ENCODE measurements at places on chromosomes 7 and 10.

DNA sequence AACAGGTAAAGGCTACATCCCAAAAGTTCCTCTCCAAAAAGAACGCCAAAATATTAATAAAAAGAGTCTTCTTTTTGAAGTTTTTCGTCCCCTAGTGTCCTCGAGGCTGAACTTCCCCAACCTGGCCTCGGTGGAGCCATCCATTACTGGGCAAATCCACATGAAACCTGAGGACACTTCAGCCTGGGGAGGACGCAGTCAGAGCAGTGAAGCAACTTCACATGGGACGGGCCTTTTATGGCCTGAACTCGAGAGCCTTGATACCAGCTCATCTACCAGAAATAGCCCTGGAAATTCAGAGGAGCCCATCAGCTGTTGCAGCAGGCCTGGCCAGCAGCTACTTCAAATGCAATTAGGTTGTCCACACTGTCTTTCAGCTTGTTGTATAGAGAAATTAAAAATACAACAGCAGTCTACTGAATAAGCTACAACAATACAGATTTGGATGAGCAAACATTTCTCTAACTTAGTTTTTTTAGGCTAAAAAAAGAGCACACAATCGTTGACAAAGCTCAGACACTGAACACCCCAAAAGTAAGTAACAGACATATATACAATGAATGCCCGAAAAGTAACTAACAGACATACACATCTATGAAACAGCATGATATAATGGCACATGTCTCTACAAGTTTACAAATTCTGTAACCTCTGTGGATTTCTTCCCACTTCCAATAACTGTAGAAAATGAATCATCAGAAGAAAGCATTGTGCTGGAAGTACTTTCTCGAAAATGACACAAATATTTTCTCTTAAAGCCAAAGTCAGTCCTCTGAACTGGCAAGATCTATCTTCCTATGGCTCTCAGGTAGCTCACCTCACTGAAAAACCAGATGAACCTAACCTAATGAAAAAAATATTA, at the start of gene SVIL:
SVIL (minus strand) TSS at position 208 of the 862 bp plus-strand sequence. CDS start 79,913 bp downstream, outside the sequence.
- no peak for DNase-seq

GRCh38 chr7:96120445-96121225, 201.3 kb downstream of the SLC25A13 start:
- no peak for DNase-seq

GRCh38 chr7:32244806-32245345, 174.7 kb upstream of the PDE1C start:
- no peak for DNase-seq

- no peak for DNase-seq
These were observed 18.4 kb downstream of the NOLC1 start for GRCh38 chr10:102170602-102171001.

DNA sequence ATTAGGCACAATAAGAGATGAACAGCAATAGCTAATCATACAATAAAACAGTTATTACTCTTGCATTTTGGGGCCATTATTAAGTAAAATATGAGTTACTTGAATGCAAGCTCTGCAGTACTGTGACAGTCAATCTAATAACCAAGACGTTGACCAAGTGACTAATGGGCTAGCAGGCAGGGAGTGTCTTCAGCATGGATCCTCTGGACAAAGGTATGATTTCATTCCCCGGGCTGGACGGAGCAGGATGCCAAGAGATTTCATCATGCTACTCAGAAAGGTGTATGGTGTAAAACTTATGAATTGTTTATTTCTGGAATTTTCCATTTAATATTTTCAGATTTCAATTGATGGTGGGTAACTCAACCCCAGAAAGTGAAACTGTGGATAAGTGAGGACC, 80.9 kb downstream of the SHH start:
- DNase-seq: no peak

- no peak for DNase-seq
These were observed 20.1 kb downstream of the CCSER2 start for GRCh38 chr10:84348447-84348846.

DNA sequence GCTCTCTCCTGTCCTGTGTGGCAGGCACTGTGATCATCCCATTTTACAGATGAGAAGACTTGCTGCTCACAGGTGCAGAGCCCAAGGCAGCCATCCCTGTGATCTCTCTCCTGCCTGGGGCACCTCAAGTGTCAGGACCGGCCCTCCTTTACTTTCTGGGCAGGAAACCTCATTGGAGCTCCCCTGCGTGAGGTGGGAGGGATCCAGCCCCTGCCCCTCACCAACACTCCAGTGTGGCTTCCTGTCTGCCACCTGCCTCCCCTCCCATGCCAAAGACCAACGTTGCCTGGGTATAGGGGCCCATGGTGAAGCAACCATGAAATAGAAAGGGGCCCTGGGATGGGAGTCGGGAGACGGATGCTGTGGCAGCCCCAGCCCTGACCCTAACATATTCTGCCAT, 91.2 kb upstream of the MYL10 start:
- no peak for DNase-seq

GRCh38 chr10:87508837-87509236, 4.1 kb downstream of the MINPP1 start:
- no peak for DNase-seq

- DNase-seq: no peak
These were observed 95.7 kb upstream of the PALS2 start for GRCh38 chr7:24477398-24478136.

GRCh38 chr10:84348860-84349259, 20.5 kb downstream of the CCSER2 start:
- DNase-seq: no peak

GRCh38 chr10:6586501-6586900, 6.4 kb upstream of the PRKCQ start:
- no peak for DNase-seq

- no peak for DNase-seq
These were observed 17.2 kb upstream of the GATA3 start for GRCh38 chr10:8037199-8037801.

- no peak for DNase-seq
These were observed 201.4 kb downstream of the PTEN start for GRCh38 chr10:88064608-88065382.

- DNase-seq: no peak
These were observed 32.9 kb upstream of the SDK1 start for GRCh38 chr7:3267966-3268690.

- DNase-seq: no peak
These were observed 663.2 kb upstream of the ANKRD30A start for GRCh38 chr10:36462194-36462593.

- peak; percentile 60 for DNase-seq
These were observed 880 bp upstream of the ELN start for GRCh38 chr7:74026903-74027682.

- DNase-seq: no peak
These were observed 247.0 kb upstream of the HABP2 start for GRCh38 chr10:113305871-113306270.

DNA sequence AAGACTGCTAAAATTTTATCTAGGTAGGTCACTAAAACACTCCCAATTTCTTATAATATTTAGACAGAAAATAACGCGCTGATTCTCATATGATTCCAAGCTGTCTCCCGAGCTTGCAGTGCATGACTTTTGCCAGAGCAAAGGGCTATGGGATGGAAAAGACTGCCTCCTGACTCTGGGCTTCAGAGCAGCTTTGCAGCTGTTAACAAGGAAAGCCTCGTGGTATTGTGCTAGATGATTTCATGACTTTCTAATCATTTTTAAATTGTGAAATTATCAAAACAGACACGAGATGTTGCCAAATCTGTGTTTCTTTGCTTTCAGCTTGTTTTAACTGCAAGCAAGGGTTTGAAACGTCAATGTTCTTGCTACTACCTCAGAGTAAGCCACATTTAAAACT, 238.3 kb downstream of the AGMO start:
- no peak for DNase-seq

DNA sequence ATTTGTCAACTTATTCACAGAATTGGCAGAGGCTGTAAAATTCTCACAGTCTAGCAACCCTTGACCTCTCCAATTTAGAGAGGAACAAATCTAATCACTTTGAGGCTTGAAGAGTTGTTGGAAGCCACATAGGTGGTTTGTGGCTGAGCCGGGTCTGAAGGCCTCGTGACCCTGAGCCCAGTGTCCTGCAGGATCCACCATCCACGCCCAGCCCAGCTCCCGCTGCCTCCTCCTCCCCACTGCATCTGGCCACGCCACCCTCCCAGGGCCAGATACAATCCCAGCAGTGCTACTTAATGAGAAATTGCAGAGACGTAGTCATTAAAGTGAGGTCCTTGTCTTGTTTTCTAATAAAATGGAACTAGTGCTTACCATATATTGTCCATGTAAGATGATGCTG, 81.4 kb upstream of the SHH start:
- no peak for DNase-seq

DNA sequence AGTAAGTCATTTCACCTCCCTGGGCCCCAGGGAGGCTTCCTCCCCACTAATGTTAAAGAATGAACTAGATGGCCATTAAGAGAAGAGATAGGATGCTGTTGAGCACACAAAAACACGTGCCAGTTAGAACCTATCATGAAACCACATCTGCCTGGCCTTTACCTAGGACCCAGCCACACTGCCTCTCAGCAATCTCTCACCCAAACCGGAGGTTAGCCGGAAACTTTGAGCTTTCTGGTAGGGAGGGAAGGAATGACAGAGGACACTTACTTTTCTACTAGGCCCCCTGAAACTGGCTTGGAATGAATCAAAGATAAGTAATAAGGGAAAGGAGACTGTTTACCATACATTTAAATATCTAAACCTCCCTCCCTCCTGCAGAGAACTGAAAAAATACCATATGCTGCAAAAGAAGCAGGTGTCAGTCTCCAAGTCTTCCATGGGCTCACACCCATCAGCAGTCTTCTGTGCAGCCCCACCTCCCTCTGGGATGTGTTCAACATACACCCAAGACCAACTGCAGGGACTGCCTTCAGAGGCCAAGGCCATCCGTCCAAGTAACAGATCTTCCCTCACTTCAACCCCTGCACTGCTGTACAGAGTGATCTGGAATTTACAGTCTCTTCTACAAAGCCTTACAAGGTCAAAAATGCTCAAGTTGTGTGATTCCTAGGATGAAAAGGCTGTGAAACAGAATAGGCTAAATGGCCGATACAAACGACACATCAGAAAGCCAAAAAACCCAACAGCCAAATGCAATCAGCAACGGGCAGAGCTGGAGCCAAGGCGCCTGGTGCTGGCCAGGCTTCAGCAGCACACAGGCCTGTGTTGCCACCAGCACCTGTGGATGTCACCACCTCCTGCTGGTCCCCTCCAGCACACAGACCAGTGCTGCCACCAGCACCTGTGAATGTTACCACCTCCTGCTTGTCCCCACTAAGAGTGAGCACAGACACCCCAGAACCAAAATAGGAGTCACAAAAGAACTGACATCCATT, 42.4 kb downstream of the SORBS1 start:
- no peak for DNase-seq

DNA sequence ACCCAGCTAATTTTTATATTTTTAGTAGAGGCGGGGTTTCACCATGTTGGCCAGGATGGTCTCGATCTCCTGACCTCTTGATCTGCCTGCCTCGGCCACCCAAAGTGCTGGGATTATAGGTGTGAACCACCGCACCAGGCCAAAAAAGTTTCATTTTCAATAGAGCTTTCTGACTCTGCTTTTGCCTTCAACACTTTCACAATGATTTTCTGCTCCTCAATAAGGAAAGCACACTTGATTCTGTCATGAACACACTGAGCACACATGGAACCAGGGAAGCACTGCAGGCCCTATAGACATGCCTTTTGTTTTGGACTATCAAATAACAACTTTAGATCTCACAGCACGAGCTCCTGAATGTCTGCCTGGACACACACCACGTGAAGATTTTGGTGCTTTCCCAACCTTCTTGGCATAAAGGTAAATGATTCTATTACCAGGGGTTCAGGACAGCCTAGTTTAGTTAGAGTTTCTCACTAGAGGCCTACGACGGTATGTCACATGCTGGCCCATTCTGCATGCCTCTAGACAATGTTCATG, 8.0 kb downstream of the RRP12 start:
- no peak for DNase-seq

GRCh38 chr7:19024261-19024660, 93.2 kb downstream of the TWIST1 start:
- DNase-seq: no peak

GRCh38 chr7:137774793-137775201, 72.0 kb downstream of the DGKI start:
- DNase-seq: no peak

- peak; percentile 41 for DNase-seq
These were observed 2.5 kb downstream of the TRIM8 start for GRCh38 chr10:102646610-102647442.

DNA sequence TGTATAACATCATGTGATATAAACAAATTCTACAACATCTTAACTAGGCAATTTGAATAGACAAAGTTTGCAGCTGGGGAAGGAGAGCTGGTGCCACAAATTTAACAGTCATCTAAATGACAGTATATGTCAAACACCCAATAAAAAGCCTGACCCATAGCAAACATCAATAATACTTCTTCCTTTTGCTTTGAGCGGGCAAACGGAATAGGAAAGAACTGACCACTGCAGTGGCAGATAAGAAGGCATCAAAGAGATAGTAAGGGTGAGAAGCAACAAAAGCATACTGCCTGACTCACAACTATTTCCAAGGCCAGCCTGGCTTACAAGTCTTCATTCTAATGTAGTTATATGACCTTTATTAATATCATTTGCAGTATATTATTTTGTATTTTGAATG, 99.9 kb downstream of the LRRN3 start:
- DNase-seq: no peak

DNA sequence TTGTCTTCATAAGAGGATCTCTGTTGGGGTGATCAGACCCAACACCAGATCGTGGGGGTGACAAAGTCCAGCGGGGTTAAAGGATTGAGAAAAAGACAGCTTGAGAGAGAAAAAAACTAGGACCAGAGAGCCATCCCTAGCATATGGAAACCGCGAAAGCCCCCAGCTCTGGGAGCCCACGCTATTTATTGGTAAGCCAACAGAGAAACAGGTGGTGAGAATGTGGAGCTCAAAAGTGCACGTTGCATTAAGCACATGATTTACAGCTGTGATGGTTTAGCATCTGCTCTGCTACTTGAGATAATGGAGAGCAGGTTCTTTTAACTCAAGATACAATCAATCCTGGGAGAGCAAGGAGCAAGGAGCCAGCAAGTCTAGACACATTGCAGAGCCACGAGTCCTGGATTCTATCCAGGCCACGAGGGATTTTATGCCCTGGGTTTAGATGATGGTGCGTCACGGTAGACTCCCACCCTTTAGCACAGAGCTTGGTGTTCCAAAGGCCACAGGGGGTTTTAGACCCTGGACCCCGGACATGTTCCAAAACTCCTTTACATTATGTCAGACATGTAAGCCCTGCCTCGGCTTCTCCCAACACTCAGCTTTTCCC, 755.2 kb upstream of the SORCS1 start:
- DNase-seq: no peak

Measured in stimulated activated CD4-positive, alpha-beta T cell treated with anti-CD3 and anti-CD28 coated beads, Interleukin-4, amount 100 ng/mL, for 48 hours (primary cell).